ENCODE measurements at places on chromosomes 1 and 21.
A peak's percentile ranks its signal among the peaks of the same experiment; 100 is the strongest.

DNA sequence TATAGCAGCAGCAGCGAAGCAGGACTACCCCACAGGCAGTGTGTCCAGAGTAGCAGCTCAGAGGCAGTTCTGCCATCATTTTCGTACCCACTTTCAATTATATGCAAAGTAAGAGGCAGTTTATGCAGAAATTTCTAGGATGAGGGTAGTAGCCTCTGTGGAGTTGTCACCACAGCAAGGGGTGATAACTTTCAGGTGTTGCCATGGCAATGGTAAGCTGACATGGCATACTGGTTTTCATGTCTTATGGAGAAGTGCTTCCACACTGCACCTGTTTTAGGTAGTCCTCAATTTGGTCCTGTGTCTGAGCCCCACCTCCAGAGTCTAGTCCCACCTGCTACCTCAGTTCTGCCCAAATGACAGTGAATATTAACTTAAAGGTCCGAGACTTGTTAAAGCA is 133.3 kb upstream of the SYT6 start:
- DNase-seq = no peak

DNA sequence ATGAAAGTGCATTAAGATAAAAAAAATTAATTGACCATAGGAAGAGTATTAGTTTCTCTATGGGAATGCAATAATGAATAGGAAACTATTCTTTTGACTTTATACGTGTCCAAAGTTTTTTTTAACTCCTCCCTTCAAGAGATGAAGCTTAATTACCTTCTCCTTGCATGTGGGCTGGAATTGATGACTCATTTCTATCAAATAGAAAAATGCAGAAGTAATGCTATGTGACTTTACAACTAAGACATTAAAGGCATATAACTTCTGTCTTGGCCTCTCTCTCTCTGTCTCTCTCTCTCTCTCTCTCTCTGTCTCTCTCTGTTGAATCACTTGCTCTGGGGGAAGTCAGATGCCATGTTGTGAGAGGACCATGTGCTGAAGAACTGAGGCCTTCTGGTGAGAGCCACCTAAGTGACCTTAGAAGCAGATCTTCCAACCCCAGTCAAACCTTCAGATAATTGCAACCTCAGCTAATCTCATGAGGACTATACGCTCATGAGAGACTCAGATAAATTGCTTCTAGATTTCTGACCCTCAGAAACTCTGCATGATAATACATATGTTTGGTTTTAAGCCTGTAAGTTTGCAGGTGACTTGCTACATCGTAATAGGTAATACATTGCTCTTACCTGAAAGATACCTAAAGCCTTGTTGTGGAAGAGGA is 414.2 kb downstream of the KCNT2 start:
- DNase-seq = no peak

DNA sequence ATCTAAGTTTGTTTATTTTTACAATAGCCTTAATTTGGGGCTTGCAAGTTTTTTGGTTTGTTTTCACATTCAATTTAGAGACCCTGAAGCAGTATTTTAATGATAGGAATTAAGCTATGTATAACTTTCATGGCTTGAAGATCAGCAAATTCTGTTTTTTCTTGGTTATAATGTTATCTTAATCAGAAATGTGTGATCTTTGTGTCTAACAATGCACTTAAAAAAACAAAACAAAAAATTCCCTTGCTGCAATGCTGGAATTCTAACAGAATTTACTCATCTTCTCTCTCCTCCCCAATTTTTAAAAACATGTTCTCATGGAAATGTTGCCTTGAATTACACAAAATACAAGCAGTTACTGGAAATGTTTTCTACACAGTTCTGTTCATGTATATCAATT is 113.1 kb downstream of the OLFML2B start:
- DNase-seq = peak; percentile 64

- DNase-seq = no peak
Observed at GRCh38 chr1:154940213-154940560, 3.7 kb upstream of the PMVK start.

- DNase-seq = no peak
Observed at GRCh38 chr1:112826217-112826944, 111.2 kb upstream of the PPM1J start.

DNA sequence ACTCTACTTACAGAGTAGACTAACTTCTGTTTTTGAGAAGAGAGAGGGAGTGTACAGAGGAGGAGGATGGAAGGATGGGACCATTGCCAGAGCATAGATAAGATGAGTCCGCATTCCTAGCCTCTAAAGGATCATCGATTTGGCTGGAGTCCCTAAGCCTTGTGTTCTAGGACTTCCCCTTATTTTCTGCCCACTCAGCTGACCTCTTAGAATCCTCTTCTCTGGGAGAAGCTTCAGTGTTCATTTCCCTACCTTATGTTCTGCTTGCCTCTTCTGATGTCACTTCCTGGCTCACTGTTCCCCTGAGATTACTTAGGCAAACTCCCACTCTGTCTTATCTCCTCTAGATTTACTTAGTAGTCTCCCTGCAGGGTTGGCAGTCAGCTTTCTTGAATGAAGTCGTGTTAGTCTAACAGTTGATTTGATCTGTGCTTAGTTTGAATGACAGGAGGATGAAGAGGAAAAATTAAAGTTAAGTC is 156.7 kb downstream of the SYT2 start:
- peak; percentile 50 for DNase-seq

- no peak for DNase-seq
Observed at GRCh38 chr1:40930174-40930964, 49.1 kb upstream of the CTPS1 start.

DNA sequence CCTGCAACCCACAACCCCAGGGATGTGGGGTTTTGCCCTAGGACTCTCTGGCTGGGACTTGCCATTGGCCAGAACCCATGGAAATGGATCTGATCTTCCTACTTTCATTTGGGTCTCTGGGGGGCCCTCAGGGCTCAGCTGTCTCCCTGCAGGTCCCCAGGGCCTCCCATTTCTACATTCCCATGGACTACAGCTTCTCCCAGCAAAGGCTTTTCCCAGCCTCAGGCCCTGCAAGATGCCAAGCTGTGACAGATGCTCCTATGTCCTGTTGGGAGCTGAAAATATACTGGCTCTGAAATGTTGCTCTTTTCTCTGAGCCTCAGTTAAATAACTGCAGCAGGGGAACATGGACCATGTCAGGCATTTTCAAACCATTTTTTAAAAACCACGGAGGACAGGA is 99.5 kb upstream of the IGSF21 start:
- DNase-seq = no peak
